Activated naive CD8-positive, alpha-beta T cell treated with anti-CD3 and anti-CD28 coated beads, Interleukin-2, amount 50 U/mL, for 24 hours (primary cell): ENCODE measurements at places on chromosomes 3 and 15.

- no peak for DNase-seq
Observed at GRCh38 chr3:157442729-157443128, 6.1 kb downstream of the PTX3 start.

GRCh38 chr15:56249092-56249491, 5.4 kb upstream of the RFX7 start:
- DNase-seq, result no peak

- no peak for DNase-seq
Observed at GRCh38 chr3:94887065-94887464, 824.2 kb downstream of the NSUN3 start.

DNA sequence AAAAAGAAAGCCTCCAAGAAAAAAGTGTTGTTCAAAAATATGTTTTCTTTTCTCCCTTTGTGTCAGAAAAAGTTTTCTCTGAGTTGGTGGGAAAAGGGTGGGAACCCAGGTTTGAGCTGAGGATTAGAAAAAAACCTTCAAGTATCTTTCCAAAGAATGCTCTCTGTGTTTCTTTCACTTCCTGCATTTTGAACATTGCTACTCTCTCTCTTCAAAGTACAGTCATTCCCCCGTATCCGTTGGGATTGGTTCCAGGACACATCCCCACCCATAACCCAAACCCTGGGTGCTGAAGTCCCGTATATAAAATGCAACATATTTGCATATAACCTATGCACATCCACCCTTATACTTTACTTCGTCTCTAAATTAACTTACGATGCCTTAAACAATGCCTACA, 139.6 kb downstream of the TMCO5A start:
- no peak for DNase-seq

GRCh38 chr3:53594276-53594675, 99.9 kb downstream of the CACNA1D start:
- DNase-seq, result no peak

GRCh38 chr15:69116391-69116790, 44.0 kb upstream of the GLCE start:
- no peak for DNase-seq

- DNase-seq, result no peak
Observed at GRCh38 chr3:46873521-46873920, 4.0 kb upstream of the PTH1R start.

- DNase-seq, result no peak
Observed at GRCh38 chr3:140950863-140951262, 9.2 kb downstream of the SLC25A36 start.

DNA sequence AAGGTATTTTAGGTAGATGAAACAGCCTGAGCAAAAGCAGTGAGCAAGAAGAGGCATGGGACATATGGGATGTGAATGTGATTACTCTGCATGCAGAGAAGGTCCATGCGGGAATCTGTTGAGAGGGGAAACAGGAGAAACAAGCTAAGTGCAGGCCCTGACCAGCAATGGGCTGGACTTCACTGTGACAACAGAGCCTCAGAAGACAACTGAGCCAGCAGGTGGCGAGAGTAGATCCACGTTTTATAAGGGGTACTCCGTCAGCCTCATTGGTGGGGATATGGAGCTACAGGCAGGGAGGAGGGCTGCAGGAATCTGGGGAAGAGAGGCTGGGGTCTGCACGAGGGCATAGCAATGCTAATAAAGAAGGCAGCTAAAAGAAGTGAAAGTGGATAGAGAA, 405.9 kb upstream of the LMCD1 start:
- DNase-seq, result no peak

DNA sequence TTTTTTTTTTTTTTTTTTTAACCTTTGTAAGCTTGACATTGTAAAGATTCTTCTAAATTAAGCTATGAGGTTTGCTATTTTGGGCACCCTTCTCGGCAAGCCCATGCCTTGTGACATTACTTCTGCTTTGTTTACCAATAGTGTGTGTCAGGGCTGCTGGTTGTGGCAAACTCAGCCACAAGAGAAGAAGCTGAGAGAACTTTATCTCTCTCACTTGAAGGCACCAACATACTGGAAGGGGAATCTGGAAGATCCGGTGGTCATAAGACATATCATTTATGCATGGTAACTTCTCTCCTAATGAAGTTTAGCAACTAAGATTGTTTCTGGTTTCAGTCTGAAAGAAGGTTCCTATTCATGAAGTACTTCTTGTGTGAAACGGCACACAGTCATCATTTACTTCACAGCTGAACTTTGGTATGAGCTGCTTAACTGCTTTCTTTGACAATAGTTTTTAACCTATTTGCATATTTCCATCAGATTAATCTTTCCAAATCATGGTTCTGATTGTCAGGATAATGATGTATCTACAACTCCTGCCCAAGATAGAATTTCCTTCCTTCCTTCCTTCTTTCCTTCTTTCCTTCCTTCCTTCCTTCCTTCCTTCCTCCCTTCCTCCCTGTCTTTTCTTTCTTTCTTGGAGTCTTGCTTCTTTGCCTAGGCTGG, 189.3 kb downstream of the NFKBIZ start:
- no peak for DNase-seq
